CD4-positive, alpha-beta T cell (primary cell): ENCODE measurements at places on chromosomes 5 and 9.

DNA sequence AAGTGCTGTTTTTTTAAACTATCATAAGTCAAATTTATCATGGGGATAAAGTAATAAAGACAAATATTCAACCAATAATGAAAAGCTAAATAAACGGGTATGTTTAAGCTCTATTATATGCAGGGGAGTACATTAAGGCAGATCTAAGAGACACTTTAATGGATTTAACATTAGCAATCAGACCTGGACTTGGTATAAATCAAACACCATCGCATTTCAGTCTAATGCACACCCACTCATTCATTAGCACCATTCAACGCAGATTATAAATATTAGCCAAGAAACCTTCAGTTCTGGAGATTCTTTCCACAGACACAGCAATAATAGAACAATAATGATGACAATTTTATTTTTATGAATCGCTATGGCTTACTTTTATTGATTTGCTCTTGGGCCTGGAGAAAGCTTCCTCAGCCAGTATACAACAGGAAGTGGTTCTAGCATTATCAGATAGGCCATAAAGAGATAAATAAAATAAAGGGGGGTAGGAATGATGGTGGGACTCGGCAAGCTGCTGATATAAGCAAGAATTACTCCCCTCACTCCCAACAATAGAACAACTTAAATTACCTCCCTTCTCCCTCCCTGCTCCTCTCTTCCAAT lies 172.2 kb downstream of the PSAT1 start:
- no peak for DNase-seq

DNA sequence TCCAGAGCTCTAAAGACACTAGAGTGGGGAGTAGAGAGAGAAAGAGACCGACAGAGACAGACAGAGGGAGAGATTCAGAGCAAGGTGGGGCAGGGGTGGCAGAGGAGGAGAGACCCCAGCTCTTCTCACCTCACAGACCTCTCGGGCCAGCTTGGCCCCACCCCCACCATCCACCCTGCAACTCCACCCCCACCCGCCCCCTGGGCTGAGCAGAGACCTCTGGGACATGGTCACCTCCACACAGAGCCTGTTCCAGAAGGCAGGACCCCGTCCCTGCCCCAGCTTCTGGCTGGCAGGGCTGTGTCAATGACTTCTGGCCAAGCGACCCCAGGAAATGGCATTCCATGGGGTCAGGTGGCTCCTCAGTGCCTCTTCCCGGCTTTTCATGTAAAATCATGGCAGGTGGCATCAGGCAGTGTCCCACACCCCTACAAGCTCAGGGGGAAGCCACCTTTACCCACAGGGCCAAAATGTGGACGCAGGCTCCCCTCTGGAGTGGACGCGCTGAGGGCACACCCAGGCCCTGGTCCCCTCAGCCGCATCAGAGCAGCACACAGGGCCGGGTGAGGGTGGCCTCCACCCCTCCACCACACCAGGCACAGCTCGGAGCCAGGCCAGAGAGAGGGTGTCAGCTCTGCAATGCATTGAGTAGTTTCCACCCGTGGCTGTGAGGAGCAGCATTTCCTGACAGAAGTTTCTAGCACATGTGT lies 131.2 kb upstream of the LPCAT1 start:
- DNase-seq: no peak

- no peak for DNase-seq
These were observed 167.6 kb downstream of the ASTN2 start for GRCh38 chr9:117247266-117247665.

DNA sequence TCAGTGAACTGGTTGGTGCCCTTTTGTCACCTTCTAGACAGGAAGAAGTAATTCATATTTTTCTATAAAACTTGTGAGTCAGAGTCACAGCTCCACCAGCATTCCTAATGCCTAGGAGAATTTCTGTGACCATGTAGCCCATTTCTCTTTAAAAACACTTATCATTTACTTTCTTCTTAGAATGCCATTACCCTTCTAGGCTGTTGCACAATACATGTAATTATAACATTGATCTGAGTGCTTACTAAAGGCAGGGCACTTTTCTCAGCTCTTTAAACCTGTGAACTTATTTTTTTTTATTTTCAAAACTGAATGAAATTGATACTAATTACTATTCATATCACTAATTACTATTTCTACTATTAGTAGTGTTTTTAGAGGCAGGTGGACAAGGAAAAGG lies 373.7 kb downstream of the TLE4 start:
- DNase-seq: no peak

DNA sequence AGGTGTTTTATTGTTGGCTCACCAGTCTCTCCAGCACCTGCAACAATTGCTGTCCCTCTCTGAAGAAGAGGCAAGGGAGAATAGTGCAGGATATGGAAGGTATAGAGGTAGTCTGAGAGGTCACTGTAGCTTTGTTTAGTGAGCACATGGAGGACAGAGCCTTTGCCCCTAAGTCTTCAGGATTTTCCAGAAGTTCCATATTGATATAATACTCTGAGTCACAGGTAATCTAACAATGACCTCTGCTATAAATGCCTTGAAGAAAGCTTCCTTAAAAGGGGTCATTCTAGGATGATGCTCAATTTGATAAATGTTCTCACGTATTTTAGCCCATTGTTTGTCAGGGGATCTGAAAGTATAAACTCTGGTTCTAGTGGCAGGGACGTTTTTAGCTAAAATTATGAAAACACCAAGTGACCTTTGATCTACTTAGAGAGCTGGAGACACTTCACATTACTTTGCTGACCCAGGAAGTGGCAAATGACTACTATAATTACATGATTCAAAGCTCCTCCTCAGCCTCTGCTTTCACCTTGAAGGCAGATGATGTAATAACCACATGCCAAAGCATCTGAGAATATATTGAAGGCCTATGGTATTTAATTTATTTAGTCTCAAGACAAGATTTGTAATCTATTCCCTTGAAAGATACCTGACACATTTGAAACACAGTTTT lies 366.9 kb upstream of the NUDT12 start:
- DNase-seq: no peak

- no peak for DNase-seq
These were observed 75.3 kb upstream of the TBCA start for GRCh38 chr5:77851176-77852067.

DNA sequence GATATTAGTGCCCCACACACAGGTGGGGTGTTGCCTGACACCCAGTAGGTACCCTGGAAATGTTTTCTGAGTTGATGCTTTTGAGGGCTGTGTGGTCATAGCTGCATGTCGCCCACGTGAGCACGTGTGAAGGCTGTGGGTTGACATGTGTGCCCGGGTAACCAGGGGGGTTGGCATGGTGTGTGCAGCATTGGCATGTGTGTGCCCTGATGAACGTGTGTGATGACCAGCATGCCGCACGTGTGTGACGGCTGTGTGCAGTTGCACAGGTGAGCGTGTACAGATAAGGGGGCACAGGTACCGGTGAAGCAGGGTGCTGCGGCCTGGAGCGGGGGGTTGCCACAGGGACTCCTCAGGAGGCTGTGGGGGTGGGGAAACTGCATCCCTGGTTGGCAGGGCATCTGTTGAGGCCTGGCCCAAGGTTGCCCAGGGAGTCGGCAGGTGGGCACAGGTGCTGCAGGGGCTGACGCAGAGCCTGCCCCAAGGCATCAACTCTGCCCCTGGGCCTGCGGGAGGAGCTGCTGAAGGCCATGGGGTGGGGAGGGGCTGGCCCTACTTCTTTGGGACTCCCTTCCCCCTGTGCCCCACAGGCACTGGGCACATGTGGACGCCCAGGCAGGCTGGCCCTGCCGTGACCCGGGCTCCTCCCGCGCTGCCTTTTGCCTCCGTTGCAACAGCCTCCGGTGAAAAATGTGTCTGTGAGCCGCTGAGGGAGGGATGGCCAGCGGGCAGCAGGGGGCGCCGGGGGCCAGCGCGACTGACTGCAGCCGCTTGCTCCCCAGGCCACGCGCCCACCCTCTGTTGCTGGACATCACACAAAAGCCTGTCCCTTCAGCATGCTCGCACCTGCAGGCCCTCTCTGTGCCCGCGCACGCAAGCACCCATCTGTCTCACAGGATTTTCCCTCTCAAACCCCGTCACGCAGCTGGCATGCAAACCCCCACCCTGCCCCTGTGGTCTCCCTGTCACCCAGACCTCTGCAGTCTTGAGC lies 2.2 kb downstream of the UNC5A start:
- DNase-seq: no peak

DNA sequence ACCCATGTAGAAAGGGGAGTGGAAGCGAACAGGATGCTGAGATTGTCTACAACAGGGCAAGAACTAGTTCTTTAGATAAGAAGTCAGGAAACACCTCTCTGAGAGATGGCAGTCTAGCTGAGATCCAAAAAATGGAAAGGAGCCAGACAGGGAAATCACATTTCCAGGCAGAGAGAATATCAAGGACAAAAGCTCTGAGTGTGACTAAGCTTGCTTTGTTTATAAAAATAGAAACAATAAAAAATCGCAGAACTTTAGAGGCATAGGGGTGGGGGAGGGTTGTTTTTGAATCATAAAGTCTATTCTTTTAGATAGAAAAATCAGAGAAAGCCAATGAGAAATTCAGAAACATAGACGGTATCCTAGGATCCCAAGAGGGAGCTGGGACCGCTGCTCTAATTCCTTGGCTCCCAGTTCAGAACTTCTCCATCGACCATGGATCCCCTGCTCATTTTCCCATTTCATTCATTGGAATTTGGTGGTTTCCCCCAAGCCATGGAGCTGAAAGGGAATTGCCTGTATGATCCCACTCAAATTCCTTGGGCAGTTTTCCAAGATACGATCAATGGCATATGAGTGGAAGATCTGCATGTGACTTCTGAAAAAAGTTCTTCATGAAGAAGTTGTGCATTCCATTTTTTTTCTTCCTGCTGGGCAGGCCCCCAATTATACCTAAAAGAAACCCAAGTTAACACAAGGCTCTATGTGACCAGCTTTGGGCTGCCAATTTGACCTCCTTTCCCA lies 182.0 kb downstream of the GRIA1 start:
- no peak for DNase-seq

DNA sequence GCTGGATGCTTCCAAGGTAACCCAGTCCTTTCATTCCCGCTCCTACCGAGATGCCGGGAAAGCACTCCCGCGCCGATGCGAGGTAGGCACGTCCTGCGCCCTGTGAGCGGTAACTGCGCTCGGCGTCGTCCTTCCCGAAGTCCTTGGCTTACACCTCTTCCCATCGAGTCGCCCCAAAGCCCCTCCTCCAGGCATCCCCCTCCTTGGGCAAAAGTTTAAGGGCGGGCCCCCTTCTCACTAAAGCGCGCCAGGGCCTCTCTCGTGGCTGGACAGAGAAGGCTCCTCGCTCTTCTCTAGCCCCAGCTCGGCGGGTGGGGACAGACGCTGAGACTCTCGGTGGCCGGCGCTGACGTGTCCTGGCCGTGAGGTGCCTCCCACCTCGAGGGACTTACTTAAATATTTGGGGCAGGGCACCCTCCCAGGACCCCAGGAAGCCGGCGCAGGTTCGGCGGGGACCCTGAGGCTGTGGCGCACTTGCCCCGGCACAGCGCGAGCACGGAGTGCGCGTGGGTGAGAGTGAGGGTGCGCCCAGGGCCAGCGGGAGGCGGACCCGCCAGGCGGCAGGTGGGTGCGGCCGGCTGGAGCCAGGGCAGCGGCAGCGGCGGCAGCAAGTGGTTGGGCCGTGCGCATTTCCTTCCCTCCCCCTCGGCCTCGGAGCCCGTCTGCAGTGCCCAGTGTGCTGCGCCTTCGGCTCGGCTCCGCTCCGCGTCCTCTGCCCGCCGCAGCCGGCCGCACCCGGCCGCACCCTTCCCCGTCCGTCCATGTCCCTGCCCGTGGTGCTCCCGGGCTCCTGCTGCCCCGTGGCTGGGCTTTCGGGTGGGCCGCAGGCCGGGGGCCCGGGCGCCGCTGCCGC lies at the start of gene ENTREP1:
TSS of gene ENTREP1 (plus strand) at position 667 of the 853 bp plus-strand sequence. CDS start at position 762, 95 bp downstream.
- no peak for DNase-seq

DNA sequence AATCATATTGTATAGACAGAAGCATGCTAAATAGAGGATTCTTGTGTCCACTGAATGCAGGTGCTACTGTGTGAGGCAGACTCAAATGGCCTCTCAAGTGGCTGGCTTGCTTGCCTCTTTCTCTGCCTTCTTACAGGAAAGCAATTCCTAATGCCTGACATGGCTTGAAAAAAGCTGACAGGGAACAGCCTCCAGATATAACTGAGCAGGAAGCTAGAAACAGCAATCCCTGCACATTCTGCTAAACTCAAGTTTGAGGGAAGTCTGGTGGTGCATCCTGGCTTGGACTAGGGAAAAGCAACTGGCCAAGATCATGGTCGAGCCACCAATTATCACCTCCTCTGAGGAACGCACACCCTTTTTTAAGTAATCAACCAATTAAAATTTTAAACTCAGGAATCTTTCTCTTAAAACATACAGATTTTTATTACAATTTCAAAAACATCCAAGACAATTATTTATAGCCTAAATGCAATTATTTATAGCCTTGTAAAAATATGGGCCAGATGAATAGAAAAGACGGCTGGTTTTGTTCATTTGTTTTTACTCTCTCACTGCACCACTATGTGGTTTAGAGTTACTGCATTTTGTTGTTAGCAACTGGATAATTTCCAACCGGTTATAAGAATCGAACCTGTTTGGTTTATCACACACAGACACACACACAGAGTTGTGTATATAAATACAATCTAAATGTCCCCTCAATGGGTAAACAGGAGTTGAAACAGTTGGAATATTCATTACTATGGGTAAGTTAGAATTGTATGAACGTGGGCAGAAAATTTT lies 290.9 kb upstream of the ANKRD55 start:
- DNase-seq: no peak

GRCh38 chr5:11851416-11851815 lies 52.8 kb downstream of the CTNND2 start:
- no peak for DNase-seq

DNA sequence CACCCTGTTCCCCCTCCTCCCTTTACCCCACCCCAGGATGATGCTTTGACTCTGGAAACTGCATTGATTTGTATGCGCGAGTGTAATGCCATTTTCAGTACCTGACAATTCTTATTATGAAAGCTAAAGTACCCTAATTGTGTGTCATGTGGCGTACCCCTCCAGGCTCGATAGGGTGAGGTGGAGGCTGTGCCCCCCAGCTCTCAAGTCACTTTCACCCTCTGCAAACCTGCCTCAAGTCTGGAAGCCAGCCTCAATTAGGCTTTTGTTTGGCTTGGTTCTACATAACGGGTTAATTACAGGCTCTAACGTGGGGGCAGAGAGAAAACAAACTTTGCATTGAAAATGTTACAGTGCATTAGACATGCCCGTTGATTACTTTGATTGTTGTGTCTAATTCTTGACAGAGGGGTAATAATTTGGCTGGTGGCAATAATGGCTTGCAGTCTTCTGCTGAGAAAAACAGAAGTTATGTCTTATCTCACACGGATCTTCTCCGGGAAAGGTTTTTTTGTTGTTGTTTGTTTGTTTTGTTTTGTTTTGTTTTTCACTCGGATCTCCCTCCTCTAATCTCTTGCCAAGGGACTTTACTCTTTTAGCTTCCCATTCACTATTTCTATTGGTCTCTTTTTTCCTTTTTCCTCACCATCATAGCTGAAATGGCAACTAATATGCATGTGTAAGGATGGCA lies 12.6 kb downstream of the ISL1 start:
- DNase-seq: no peak

- DNase-seq: no peak
These were observed 735 bp downstream of the DMRT3 start for GRCh38 chr9:976943-977837.

GRCh38 chr5:131265311-131265803 lies 1.5 kb downstream of the CDC42SE2 start:
- DNase-seq: peak; percentile 77
